Adrenal gland (tissue), 19 donors: ENCODE measurements at places on chromosomes 7 and 10.

GRCh38 chr10:114337510-114338462 is 66.5 kb downstream of the AFAP1L2 start:
- DNase-seq, result no peak
- no peak overlapping the region for H3K27ac ChIP-seq
- H3K36me3 ChIP-seq, result no peaks in the 10 kb centered on the region
- H3K4me1 ChIP-seq, result no peaks in the 10 kb centered on the region

- H3K4me1 ChIP-seq, result no peaks in the 10 kb centered on the region
- DNase-seq, result no peak
- H3K36me3 ChIP-seq, result no peaks in the 10 kb centered on the region
These were observed 14.4 kb downstream of the MTPN start for GRCh38 chr7:135962802-135963201.

DNA sequence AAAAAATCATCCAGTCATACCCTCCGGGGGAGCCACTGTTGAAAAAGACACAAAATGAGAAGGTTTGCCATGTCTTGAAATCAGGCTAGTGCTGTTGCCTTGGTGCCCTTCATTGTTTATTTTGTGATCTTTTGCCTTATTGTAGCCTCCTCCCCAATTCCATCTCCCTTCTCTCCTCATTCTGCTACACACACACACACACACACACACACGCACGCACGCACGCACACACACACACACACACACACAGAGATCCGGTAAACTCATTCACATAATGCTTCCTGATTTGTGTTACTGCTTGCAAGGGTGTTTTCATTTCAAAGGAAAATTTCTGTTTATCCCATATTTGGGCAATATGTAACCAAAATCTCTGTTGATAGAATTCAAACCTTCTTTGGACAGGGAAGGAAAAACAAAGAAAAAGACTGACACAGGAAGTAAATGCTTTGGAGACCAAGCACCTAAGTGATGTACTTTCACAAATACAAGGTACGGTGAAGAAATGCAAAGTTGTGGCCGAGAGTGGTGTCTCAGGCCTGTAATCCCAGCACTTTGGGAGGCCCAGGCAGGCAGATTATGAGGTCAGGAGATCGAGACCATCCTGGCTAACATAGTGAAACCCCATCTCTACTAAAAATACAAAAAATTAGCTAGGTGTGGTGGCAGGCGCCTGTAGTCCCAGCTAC is 141.1 kb upstream of the CDK13 start:
- H3K27ac ChIP-seq, result no peak overlapping the region
- H3K4me3 ChIP-seq, result no peak overlapping the region
- no peaks in the 10 kb centered on the region for H3K4me1 ChIP-seq
- no peaks in the 10 kb centered on the region for H3K27me3 ChIP-seq
- H3K36me3 ChIP-seq, result no peaks in the 10 kb centered on the region

DNA sequence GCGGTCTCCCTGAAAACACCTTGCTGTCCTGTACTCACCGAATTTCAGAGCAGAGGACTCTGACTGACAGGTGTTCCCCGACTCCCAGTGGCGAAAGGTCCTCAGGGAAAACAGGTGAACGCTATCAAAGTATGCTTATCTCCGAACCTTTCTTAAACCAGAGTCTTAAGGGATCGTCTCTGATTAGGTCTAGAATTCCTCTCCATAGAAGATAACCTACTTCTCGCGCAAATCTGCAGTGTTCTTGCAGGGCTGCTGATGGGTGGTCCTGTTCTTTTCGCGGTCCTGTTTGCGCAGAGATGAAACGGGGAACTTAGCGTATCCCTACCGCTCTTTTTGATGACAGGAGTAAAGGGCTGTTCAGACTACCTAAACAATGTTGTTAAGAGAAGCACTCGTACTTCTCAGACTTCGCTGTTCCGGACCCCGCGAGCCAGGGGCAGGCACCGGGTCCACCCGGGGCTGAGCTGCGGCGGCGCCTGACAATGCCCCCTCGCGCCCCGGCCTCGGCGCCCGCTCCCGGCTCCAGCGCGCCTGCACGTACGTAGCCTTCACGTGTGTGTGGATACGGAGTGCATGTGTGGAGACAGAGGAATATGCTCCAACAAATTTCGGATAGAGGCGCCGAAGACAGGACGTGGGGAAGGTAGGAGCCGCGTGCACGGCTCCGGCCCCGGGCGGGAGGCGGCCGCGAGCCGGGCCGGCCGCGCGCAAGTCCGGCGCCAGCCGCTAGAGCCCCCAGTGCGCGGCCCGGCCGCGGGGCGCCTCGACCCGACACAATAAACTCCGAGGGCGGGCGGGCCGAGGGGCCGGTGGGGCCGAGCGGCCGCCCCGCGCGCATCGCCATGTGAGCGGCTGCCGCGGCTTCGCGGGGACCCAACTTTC is 766 bp upstream of the ZMYND11 start:
- H3K27ac ChIP-seq, result peak overlapping the region; percentile 99
- H3K4me1 ChIP-seq, result peaks cover 14% of the 10 kb centered on the region
- peak overlapping the region; percentile 16 for H3K4me3 ChIP-seq
- H3K27me3 ChIP-seq, result no peaks in the 10 kb centered on the region
- H3K36me3 ChIP-seq, result no peaks in the 10 kb centered on the region
- DNase-seq, result peak; percentile 48

- DNase-seq, result no peak
- no peaks in the 10 kb centered on the region for H3K4me1 ChIP-seq
- H3K27me3 ChIP-seq, result no peaks in the 10 kb centered on the region
- H3K27ac ChIP-seq, result no peak overlapping the region
These were observed 24.9 kb upstream of the ADO start for GRCh38 chr10:62779487-62780248.

DNA sequence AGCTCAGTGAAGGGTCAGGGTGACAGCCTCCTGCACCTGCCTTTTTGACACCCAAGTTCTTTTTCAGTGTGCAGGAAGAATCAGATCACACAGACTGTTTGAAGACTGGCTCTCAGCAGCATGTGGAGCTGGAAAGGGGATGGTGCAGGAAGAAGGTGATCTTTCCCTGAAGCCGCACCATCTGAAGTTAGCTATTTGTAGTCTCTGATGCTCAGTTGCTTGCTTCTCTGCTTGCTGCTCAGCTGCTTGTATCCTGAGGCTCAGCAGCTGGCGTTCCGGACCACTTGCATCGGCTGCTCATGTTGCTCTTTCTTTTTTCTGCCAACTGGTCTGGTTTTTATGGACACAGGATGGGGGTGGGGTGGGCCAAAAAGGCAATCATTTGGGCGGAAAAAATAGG is 15.8 kb upstream of the DNMBP start:
- H3K36me3 ChIP-seq, result no peaks in the 10 kb centered on the region
- no peaks in the 10 kb centered on the region for H3K4me1 ChIP-seq
- DNase-seq, result no peak

GRCh38 chr7:22944510-22944909 is 69.4 kb downstream of the HYCC1 start:
- H3K4me1 ChIP-seq, result no peaks in the 10 kb centered on the region
- no peak overlapping the region for H3K4me3 ChIP-seq

GRCh38 chr10:1120801-1121211 is 64.6 kb downstream of the WDR37 start:
- H3K36me3 ChIP-seq, result peaks cover 64% of the 10 kb centered on the region
- H3K4me3 ChIP-seq, result no peak overlapping the region
- H3K27ac ChIP-seq, result no peak overlapping the region
- H3K4me1 ChIP-seq, result peaks cover 12% of the 10 kb centered on the region
- no peak for DNase-seq
- H3K27me3 ChIP-seq, result no peaks in the 10 kb centered on the region

DNA sequence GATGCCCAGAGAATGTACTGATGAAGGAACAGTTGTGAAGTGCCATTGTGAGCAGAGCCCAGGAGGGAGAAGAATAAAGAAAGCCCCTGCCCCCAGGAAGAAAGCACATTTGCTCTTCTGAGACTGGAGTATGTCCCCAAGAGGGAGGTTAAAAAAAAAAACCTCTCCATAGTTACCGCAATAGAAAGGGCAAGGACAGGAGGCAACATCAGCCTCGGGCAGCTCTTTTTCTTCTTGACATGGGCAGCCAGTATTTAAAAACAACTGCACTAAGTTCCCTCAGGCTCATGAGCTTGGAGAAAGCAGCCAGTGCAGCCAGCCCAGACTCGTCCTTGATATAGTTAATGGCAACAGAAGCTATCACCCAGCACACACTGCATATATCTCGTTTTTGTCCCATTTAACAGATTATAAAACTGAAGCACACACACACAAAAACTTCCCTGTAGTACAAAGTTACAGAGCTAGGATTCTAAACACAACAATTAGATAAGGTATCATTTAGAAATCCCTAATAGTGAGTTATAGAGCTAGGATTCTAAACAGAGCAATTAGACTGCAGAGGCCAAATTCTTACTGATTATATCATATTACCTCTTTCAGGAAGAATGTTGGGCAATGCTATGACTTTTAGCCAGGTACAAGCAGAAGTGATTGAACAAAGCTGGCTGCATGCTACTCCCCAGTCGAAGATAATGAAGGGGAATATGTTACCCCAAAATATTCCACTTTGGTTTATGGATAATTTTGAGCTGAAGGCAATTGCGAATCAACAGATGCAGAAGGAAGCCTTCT is 823.5 kb downstream of the GRID1 start:
- H3K36me3 ChIP-seq, result no peaks in the 10 kb centered on the region
- H3K27ac ChIP-seq, result no peak overlapping the region
- DNase-seq, result no peak
- no peaks in the 10 kb centered on the region for H3K4me1 ChIP-seq
- H3K4me3 ChIP-seq, result no peak overlapping the region
- no peaks in the 10 kb centered on the region for H3K27me3 ChIP-seq

DNA sequence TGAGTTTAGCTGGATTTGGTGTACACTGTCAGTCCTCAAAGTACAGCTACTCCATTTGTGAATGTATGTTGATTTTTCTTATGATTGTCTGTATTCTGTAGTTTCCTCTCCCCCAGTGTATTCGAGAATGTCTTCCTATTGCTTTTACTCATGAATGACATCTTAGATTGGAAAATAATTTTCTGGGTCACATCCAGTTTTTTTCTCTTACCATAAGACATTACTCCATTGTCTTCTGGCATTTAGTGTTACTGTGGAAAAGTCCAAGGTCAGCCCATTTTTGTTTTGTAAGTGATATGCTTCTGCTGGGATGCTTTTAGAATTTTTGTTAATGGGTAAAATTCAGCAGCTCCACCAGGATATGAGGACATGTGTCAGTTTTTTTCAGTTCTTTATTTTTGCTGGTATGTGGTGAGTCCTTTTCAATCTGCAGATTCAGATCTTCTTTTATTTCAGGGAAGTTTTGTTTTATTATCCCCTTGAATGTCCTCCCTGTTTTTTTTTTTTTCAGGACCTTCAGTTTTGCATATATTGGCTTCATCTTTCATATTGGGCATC is 33.6 kb downstream of the WAC start:
- H3K4me3 ChIP-seq, result no peak overlapping the region
- H3K36me3 ChIP-seq, result no peaks in the 10 kb centered on the region
- peaks cover 15% of the 10 kb centered on the region for H3K4me1 ChIP-seq
- H3K27ac ChIP-seq, result no peak overlapping the region

DNA sequence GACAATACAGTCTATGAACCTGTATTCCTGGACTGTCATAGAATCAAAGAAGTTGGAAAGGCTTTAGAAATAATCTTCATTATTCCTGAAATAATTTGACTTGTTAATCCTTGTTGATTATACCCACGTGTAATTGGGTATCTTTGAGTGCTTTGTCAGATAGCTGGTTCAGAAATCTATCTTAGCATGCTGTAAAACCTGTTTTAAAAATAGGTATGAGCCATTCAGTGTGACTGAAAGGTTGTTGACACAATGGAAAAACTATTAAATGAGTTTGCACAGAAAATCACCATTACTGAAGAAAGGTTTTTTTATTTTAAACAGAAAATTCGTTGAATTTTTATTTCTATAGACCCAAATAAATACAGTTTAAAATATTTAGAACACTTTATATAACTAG is 38.7 kb downstream of the PHTF2 start:
- H3K36me3 ChIP-seq, result no peaks in the 10 kb centered on the region

DNA sequence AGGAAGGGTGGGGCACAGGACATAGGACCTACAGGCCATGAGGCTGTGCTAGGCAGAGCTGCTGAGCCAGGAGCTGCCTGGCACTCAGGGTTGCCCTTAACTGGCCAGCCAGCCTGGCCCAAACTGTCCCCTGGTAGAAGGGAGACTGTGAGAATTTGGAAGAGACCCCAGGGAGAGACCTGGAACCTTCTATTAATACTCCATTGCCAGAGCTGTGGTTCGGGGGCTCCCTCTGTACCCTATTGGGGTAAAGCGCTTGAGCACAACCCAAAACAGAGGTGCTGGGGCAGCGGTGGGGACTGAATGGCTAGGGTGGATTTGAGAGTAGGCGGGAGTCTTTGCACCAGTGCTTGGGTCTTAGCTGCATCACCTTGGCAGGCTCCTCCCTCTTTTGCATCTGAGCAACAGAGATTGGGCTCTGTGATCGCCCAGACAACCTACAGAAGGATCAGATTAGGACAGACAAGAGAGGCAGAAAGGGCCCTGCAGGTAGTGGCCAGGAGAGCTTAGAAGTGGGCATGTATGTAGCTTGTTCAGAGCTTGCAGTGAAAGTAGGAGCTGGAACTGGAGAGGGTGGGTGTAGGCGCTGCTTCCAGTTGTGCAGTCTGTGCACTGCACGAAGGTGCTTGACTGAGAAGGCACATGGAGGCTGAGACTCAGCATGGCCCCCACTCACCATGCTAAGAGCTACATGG is 53.3 kb downstream of the ADCYAP1R1 start:
- H3K4me1 ChIP-seq, result no peaks in the 10 kb centered on the region
- H3K27me3 ChIP-seq, result no peaks in the 10 kb centered on the region
- no peak overlapping the region for H3K27ac ChIP-seq
- no peak overlapping the region for H3K4me3 ChIP-seq
- H3K36me3 ChIP-seq, result no peaks in the 10 kb centered on the region

DNA sequence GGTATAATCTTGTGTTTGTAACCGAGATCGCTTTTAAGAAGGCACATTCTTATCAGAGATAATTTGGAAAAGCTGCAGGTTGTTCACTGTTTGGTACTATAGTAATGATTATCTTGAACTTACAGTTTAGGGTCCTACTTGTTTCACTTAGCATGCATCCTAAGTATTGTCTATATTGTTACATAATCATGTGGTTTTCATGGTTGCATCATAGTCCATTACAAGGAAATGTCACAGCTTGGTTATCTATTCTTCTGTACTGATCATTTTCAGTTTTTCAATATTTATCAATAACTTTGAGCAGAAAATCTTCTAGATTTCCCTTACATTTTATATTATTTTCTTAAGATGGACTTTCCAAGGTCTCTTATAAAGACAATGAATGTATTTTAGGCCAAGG is 116.3 kb downstream of the PLPP4 start:
- H3K36me3 ChIP-seq, result no peaks in the 10 kb centered on the region
- no peak for DNase-seq
- H3K4me1 ChIP-seq, result no peaks in the 10 kb centered on the region
- no peaks in the 10 kb centered on the region for H3K27me3 ChIP-seq
- no peak overlapping the region for H3K27ac ChIP-seq
- no peak overlapping the region for H3K4me3 ChIP-seq
